ENCODE measurements at places on chromosomes 12 and 14.

DNA sequence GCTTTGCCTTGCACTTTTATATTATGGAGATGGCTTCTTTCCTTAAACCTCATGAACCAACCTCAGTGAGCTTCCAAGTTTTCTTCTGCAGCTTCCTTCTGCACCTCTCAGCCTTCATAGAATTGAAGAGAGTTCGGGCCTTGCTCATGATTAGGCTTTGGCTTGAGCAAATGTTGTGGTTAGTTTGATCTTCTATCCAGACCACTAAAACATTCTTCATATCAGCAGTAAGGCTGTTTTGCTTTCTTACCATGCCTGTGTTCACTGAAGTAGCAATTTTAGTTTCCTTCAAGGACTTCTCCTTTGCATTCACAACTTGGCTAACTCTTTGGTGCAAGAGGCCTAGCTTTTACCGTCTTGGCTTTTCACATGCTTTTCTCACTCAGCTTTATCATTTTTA lies 125.4 kb downstream of the SNAPC1 start:
- DNase-seq: no peak

- no peak for DNase-seq
Observed at GRCh38 chr12:102675672-102676071, 195.3 kb upstream of the IGF1 start.

GRCh38 chr14:54665946-54666345 lies 99.0 kb downstream of the SAMD4A start:
- DNase-seq: no peak

DNA sequence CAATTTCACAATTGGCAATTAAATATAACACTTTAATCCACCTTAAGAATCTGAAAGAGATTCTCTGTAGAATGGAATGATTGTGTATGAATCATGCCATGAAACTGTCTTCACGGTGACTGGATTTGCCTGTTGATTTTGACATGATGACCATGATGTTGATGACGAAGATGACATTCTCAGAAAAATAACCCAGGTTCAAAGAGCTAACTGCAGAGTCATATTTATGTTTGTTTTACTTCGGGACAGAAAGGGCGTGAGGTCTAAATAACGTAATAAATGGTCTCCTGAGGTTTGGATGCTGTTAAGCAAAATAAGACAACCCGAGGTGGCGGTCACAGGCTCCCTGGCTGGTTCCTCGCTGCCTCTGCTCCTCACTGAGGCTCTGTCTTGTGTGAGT lies 532.0 kb downstream of the TMEM121 start:
- DNase-seq: no peak

DNA sequence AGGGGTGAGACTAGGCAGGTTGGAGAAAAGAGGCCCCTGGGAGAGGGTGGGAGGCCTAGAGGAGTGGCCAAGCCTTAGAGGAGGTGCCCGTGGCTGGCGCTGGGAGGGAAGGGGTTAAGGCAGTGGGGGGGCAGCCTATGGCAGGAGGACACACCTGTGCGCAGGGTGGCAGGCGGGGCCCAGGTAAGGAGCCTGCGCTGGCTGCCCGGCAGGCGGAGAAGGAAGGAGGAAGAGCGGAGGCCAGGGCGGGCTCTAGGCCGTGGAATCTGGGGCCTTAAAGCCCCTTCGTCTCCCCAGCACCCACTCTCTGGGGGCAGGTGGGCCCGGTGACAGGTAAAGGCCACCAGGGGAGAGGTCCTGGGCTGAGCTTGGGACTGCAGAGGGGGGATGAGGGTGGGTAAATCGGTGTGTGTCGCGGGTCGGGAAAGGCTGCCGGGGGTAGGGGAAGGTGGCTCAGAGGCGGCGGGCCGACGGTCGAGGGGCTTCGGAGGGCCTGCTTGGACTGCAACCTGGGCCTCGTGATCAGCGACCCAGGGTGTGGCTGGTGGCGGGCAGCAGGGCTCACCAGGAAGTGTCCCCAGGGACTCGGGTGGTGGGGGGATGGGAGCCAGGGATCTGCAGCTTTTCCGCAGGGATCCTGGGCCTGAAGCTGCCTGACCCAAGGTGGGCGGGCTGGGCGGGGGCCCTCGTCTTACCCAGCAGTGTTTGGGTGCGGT lies 7.3 kb downstream of the PHB2 start:
- peak; percentile 96 for DNase-seq

DNA sequence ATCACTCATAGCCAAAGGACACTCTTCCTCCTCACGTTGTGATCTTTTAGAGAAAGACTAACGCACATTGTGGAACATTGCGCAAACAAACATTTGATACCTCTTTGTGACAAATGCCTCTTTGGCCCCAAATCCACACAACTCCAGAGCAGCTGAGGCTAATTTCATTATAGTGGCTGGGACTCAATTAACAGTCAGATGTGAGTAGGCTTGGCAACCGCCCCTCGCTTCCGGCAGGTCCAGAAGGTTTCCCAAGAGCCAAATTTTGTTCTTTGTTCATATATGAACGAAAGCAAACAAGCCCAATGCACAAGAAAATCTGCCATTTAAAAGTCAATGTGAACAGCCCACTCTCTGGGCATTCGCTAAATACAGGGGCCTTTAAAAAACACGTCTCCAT lies 273.9 kb downstream of the GLT1D1 start:
- DNase-seq: no peak

DNA sequence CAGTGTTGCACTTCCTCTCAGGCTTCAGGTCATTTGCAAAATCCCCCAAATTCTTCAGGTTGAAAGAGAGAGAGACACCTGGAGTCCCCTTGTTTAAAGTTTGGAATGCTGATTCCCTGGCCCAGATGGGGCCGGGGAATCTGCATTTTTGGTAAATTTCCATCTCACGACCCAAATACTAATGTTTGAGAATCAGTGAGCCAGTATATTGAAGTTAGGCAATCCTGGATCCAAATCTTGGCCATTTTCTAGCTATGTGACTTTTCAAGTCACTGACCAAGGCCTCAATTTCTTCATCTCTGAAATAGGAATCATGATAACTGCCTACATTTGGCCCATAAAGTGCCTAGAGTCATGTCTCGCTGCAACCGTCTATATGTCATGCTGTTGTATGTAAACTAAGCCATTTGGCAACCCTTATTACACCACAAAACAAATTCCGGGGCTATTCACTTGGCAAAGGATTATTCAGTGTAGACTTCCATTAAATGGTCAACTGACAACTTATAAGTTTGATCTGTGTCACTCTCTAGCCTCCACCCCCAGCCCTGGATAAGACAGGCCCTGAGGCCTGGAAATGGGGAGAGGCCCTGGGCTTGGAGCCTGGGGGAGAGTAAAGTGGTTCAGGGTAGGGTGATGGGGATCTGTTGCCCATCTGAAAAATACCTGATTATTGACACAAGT lies 3.7 kb upstream of the ZFP36L1 start:
- DNase-seq: no peak

DNA sequence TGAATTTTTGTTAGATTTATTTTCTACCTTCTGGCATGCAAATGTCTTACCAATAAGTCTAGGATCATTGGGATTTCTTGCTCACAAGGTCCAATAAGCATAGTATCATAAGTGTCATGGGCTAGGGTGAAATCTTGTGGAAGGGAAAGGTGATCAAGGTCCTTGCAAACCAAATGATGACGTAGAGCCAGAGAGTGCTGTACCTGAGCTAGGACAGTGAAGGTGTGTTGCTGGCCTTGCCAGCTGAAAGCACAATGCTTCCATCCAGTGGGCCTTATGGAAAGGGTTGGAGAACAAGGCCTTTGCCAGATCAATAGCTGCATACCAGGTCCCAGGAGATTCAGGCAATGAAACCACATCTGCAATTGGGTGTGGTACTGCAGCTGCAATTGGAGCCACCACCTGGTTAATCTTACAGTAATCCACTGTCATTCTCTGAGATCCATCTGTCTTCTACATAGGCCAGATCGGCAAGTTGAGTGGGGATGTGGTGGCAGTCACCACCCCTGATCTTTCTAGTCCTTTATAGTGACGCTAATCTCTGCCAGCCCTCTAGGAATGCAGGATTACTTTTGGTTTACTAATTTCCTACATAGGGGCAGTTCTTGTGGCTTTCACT lies 208.9 kb upstream of the MYL2 start:
- DNase-seq: no peak

- DNase-seq: peak; percentile 10
Observed at GRCh38 chr12:3551386-3551785, 60.4 kb downstream of the PRMT8 start.

Measured in progenitor cell of endocrine pancreas (in vitro differentiated cells).